ENCODE measurements at places on chromosomes 6 and 20.

DNA sequence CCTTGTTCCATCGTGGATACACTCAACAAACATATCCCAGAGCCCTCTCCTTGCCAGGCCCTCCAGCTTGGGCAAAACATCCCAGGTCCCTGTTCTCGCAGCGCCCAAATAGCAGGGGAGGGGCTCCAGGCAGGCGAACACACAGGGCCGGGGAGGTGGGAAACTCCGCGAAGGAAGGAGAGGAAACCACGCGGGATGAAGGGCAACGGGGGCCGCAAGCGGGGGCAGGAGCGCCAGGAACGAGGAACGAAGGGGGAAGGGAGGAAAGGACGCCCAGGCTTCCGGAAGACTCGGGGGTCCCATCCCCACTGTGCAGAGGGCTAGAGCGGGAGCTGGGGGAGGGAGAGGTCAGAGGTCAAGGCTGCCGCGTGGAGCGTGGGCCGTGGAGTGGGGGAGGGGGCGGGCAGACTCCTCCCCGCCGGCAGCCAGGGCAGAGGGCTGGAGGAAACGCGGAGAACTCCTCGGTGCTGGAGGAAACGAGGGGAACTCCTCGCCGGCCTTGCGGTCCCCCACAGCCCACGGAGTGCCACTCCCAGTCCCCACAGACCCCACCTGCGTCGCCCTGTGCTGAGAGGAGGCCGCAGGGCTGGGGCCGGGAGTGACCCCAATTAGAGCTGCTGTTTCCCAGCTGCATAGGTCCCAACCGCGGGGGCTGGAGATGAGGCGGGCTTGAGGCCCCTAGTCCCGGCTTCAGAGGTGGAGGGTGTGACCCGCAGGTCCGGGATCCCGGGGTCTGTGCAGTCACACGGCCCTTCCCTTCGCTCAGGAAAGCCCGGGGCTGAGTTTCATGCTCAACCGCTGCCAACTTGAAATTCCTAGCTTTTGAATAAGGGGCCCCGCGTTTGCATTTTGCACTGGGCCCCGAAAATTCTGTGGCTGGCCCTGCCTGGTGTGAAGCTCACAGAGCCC, 1.2 kb upstream of the RBM38 start:
- DNase-seq = no peak

- DNase-seq = no peak
These were observed 238.2 kb downstream of the ADGRB3 start for GRCh38 chr6:68873236-68873635.

DNA sequence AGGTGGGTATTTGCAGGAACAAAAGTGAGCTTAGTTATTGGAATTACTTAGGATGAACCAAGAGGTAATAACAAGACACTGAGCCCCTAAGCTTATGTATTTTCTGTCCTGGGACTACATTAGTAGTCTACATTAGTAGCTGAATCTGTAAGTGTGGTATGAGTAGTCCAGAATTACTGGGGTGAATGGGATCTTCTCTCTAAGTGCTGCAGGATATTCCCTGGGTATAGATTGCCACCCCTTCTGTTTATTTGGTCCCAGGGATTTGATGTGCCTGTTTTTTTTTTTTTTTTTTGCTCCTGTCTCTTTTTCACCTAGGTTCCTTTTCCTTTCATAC, 5.9 kb downstream of the CD2AP start:
- no peak for DNase-seq

GRCh38 chr6:15661853-15662325, 939 bp downstream of the DTNBP1 start:
- DNase-seq = no peak

DNA sequence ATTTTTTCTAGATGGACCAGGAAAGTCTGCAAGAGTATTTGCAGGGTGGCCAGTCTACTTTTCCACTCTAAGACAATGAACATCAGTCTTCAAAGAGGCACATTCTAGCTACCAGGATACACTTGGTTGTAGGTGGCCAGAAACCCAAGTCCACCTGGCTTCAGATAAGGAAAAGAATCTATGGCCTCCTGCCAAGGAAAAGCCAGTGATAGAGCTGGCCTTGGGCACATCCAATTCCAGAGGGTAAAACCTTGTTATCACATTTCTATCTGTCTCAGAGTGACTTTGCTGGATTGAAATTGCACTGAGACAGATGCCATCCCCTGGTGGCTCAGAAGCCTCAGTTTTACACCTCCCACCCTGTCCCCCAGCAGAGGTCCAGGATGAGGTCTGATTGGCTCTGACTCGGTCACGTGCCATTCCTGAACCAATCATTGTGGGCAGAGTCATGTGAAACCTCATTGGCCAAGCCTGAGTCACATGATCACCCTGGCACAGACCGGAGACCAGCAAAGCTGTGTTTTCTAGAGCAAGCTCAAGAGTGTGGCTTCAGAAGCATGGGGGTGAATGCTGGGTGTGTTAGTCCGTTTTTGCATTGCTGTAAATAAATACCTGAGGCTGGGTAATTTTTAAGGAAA, 497.4 kb upstream of the SULF2 start:
- DNase-seq = no peak

- DNase-seq = no peak
These were observed 427.1 kb downstream of the CD83 start for GRCh38 chr6:14544666-14545065.

GRCh38 chr6:139762587-139763031, 388.2 kb upstream of the CITED2 start:
- no peak for DNase-seq

DNA sequence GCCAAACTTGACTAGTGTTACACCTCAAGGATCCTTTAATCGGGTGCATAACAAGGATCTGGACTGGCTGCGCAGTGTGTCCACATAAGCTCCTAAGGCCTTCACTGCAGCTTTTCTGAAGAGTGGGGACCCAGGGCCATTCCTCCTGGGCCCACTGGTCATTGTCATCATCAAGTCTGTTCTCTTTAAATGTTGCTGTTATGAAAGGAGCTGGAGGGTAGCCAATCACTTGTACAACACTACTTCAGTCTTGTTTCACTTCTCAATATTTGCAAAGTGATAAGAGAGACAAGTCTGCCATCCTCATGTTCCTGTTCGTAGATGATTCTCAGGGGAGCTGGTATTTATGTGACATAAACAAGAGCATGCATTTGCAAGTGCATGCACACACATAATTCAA, 149.8 kb downstream of the SYNDIG1 start:
- DNase-seq = no peak

DNA sequence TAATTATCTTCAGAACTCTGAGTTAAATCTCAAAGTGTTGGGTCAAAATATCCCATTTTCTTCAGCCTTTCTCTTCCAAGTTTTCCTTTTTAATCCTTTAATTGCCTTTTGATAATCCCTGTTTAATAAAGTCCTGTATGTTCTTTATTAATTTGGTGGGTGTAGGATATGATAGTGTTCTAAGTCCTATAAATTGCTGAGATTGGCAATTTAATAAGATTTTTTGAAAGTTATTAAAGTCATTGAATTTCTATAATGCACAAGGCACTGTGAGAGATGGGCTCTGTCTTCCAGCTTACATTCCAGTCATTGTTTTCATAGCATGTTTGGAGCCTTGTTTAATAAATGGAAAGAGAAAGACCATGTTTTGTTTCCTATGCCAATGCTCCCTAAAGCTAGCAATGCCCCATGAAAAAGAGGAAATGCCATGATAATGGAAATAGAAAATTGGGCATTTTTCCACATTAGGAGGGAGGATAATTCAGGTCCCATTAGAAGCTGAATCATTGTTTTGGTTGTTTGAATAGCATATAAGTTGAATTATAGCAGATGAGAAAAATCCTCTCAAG, 404.8 kb downstream of the CD109 start:
- no peak for DNase-seq

- DNase-seq = no peak
These were observed 150.4 kb upstream of the HMGN3 start for GRCh38 chr6:79384845-79385244.

GRCh38 chr20:31819083-31819784, at the start of gene MYLK2:
MYLK2 (plus strand) TSS chr20:31819356; CDS start chr20:31819581, 225 bp downstream.
- DNase-seq = no peak

- DNase-seq = no peak
These were observed 195.5 kb downstream of the MAFB start for GRCh38 chr20:40493549-40493948.
